Hepatic stellate cell (primary cell): ENCODE measurements at places on chromosomes 7 and 10.

GRCh38 chr10:32687546-32687945 lies 241.6 kb downstream of the CCDC7 start:
- no peak for DNase-seq

DNA sequence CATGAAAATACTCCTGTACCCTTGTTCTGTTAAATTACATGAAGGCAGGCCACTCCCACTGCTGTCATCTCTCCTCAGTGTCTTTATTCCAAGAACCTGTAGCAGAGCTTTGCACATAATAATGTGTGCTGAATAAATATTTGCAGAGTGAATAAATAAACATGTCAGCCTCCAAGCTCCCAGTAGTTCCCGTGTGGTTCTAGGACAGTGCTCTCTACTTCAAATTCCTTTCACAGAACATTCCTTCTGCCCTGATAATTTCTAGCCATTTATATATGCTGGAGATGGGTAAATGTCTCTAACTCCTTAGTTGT lies 20.3 kb upstream of the HYAL4 start:
- DNase-seq, result no peak

DNA sequence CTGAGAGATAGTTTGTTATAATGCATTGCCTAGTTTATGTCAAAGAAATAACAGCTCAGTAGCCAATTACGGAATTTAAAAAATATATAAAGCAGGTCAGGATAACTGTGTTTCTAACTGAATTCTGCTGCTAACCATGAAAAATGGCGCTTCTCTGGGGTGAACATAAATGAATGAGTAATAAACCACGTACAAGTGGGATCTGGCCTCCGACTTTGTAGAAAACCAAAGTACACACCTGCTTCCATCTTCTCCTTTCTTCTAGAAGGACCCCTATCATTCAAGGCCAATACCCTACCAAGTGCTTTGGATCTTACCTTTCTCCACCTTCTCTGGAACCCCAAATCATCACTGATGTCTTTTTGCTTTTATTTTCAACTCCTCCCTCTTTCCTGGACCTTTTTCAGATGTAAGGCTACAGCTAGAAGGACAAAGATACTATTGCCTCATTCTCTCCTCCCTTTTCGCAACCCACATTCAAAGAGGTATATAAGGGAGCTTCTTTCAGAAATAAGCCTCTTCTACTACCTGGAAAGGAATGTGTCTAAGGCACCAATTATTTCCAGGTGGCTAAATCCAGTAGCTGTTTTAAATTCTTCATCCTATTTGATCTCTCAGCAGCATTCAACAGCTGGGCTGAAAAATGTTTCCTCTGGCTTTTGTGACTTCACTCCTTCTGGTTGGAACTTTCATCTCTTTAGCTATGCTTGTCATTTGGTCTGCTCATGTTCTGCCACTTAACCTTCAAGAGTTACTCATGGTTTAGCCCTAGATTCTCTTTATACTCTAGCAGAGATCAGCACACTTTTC lies 37.7 kb downstream of the NAMPT start:
- no peak for DNase-seq

GRCh38 chr7:47811632-47812380 lies 136.5 kb downstream of the PKD1L1 start:
- no peak for DNase-seq

GRCh38 chr7:152733286-152733934 lies 26.1 kb upstream of the ACTR3B start:
- no peak for DNase-seq

GRCh38 chr10:31620226-31621151 lies 301.5 kb downstream of the ZEB1 start:
- no peak for DNase-seq

DNA sequence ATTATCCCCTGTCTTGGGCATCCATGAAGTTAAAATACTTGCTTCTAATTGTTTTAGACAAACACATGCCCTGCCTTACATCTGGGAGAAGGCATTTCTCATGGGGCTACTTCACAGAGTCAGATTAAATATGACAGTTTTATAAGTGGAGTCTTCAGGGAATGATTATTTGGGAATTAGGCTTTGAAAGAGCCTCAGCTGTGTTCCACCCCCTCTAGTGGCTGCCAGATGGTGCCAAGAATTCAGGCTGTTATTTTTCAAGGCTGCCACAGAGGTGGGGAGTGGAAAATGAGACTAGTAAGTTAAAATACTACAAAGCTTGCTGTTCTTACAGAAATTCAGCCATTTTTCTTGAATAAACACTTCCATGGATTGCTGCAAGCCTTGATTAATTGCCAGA lies 45.8 kb upstream of the DNAH11 start:
- DNase-seq, result no peak

- DNase-seq, result peak; percentile 17
These were observed 270.4 kb downstream of the HGF start for GRCh38 chr7:81499262-81500116.

GRCh38 chr10:112695539-112695938 lies 248.5 kb downstream of the VTI1A start:
- DNase-seq, result no peak

DNA sequence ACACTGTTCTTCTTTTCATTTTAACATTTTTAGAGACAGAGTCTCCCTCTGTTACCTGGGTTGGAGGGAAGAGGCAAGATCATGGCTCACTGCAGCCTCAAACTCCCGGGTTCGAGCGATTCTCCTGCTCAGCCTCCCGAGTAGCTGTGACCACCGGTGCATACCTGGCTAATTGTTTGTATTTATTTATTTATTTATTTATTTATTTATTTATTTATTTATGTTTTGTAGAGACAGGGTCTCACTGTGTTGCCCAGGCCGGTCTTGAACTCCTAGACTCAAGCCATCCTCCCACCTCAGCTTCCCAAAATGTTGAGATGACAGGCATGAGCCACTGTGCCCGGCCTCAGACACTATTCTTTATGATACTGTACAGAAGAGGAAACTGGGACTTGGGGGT lies 1176.6 kb upstream of the AUTS2 start:
- DNase-seq, result no peak
